ENCODE measurements at places on chromosomes 7 and 10.
A peak's percentile ranks its signal among the peaks of the same experiment; 100 is the strongest.

DNA sequence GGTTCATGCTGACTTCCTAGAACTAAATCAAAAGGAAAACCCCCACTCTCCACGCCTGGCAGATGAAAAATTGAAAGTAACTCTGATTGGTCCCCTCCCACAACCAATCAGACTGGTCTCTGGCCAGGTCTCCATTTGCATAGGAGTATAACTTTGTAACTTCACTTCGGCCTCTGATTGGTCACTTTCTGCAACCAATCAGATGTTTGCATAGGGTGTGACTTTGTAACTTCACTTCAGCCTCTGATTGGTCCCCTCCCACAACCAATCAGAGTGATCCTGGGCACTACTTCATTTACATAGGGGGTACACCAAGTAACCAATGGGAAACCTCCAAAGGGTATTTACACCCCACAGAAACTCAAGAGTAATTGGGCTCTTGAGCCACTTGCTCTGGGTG, 306.6 kb upstream of the PFKP start:
- DNase-seq, result no peak

DNA sequence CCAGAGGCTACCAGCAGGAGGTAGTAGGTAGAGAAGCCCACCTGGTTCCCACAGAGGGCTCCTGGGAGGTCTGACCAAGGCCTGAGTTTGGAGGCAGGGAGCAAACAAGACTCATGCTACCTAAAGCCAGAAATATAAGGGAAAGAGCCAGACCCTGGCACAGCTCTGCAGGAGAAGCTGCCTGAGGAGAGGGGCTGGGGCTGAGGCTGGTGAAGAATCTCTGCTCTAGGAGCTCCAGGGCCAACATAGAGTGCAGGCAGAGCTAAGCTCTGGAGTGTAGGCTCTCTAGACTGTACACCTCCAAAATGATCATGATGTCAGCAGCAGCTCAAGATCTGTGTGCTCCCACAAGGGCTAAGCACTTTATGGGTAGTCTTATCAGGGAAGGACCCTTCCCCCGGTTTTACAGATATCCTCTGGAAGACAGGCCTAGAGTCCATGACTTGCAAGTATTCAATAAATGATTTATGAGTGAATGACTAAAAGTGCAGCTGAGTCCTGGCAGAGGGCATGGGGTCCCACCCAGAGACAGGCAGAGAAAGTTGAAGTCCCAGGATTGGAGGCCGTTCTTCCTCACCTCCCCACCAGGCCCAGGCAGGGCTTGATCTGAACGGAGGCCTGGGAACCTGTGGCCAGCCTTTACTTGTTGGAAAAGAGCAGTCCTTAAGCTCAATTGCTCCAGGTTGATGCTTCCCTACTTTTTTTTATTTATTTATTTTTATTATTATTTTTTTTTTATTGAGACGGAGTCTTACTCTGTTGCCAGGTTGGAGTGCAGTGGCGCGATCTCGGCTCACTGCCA, 71.5 kb upstream of the LRRC4 start:
- DNase-seq, result no peak

- no peak for DNase-seq
Measured at GRCh38 chr10:79403441-79404230, 41.8 kb downstream of the ZCCHC24 start.

DNA sequence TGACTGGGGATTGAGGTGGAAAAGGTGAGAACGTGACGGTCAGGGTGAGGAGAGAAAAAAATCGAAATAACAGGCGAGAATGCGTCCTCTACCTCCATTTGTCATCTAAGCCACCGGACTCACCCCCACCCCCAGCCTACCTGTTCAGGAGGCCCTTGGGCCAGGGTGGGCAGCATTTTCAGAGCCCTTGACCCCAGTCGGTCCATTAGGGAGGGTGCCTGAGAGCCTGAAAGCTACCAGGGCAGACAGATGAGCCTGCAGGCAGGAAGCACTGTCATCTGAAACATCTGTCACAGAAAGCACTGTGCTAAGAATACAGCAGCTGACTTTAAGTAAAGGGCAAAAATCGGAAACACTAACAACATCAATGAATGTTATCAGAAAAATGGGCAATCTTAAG, 47.0 kb downstream of the MAD1L1 start:
- no peak for DNase-seq

- DNase-seq, result no peak
Measured at GRCh38 chr7:39260279-39260844, 282.7 kb downstream of the POU6F2 start.

GRCh38 chr10:133279326-133280226, 2.9 kb upstream of the ADAM8 start:
- DNase-seq, result no peak

DNA sequence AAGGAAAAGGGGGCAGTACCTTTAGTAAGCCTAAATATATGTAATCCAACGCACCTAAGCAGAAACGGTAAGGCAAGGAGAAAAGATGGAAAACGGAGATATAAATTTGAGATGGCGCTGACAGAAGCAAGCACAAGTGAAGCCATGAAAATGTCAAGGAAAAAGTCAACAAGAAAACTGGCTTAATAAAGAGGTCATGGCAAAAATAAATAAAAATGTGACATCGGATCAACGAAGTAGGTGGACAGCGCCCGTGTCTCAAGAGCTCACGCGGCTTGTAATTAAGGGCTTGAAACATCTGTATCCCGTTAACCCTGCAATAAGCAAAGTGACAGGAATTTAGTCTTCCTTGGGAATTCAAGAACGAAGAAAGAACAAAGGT, 611 bp downstream of the NDUFA5 start:
- no peak for DNase-seq

DNA sequence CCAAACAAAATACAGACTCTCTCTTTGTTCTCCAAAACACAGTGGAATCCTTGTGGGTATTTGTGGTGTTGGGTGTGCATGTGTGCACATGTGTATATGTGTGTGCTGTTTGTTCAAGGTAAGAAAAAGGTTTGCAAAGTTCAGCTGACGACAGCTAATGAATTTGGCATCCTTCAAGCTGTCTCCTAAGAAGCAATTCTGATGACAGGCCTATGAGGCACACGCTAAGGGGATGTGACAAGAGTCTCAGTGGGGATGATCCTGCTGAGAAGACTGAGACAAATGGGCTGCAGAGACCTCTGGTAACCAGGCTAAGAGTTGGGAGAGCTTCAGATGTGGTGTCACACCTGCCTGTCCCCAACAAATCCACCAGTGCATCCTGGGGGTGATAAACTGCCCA, 26.5 kb upstream of the CELF2 start:
- DNase-seq, result no peak

DNA sequence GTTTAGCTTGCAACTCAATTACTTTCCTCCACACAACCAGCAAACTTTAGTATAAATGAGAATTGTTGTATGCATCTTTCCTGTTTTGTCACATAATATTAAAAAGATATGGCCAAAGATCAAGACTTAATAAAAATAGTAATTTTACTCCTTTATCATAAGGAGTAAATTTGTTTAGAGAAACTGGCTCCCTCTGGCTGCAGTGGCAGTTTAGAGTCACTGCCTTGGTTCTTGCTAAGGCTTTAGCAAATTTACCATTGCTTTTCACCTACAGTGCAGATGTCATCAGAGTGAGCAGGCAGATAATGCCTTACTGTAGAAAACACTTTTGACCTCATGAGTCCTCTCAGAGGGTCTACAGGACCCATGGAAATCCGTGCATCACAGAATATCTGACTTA, 2.6 kb downstream of the PRPF18 start:
- DNase-seq, result no peak

GRCh38 chr10:121405549-121405948, 192.7 kb downstream of the FGFR2 start:
- DNase-seq, result no peak

- DNase-seq, result peak; percentile 85
Measured at GRCh38 chr7:601595-602340, 82.1 kb upstream of the PDGFA start.

DNA sequence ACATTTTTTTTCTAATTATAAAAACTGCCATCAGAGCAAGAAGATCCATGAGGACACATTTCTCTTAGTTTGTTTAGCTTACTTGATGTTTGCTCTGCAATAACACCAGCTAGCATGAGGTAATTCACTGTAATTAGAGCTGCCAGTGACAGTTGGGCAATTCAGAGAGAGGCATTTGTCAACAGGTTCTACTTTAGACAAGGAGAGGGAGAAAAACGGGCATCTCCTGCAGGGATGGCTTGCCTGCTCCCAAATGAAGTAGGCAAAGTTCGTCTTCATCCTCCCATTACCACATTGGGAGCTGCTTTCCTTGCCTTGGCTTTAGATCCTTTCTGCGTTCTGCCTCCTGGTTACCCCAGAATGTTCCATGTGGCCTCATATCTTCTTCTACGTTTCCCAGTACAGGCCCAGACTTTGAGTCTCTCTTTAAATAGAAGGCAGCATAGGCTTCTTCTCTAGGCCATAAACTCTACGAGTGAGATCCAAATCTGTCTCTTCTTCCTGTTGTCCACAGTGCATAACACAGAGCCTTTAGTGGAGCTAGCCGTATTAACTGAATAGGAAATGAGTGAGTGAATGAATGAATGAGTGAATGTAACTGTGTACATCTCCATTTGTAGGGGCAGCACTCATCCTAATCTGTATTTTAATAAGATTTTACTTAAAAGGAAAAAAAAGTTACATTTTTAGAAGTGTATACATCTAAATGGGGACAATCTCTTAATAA, 21.2 kb downstream of the ASB15 start:
- no peak for DNase-seq

DNA sequence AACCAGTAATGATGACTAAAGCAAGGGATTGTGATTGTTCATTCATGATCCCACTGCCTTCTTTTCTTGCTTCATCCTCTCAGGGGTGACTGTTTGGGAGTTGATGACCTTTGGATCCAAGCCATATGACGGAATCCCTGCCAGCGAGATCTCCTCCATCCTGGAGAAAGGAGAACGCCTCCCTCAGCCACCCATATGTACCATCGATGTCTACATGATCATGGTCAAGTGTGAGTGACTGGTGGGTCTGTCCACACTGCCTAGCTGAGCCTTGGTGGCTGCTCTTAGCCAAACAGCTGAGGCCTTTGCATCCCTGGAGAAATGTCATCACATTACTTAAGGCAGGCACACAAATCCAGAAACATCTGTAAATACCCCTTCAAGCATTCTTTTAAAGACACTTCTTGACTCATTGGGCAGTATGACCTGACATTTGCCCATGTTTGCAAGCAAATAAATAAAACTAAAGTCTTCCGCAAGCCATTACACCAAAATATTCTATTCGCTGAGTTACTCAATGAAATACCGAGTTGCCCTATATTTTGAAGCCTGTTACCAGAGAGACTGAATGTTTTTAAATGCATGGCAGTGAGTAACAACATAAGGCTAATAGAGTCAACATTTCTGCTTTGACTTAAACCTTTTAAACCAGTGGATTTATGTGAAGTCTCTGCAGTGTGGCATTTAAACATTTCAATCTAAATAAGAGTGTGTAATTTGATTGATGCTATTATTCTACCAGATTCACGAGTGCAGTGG, 166.3 kb upstream of the LANCL2 start:
- no peak for DNase-seq

GRCh38 chr7:103823084-103823483, 166.4 kb downstream of the RELN start:
- DNase-seq, result no peak

- no peak for DNase-seq
Measured at GRCh38 chr10:32540691-32541470, 94.9 kb downstream of the CCDC7 start.

GRCh38 chr10:97539523-97540200, 32.9 kb upstream of the ANKRD2 start:
- DNase-seq, result no peak

GRCh38 chr10:131946321-131946751, 35.4 kb downstream of the BNIP3 start:
- DNase-seq, result no peak

Measured in activated gamma-delta T cell treated with anti-CD3 and anti-CD28 coated beads, Interleukin-2, amount 50 U/mL, for 16 hours (primary cell).